ENCODE measurements at places on chromosomes 7 and 10. TPM values are rescaled to one million over a fixed set of nuclear protein-coding genes. Genes with fewer than 3 reads are reported as not detected.

TMEM213 gene
- total RNA-seq: not detected

DNA2 gene
- total RNA-seq: 9.9 TPM

SLC13A1 gene
- total RNA-seq: not detected

TMEM176B gene
- total RNA-seq: 0.44 TPM

TEX47 gene
- not detected for total RNA-seq

CUBN gene
- total RNA-seq: 0.32 TPM

ACTL6B gene
- 95.2 TPM for total RNA-seq

CHST15 gene
- 2.4 TPM for total RNA-seq

SRPK2 gene
- 131 TPM for total RNA-seq

CALHM1 gene
- not detected for total RNA-seq

SDK1 gene
- 225 TPM for total RNA-seq

UBTD1 gene
- total RNA-seq: 8.0 TPM

C10orf53 gene
- total RNA-seq: 0.25 TPM

RSPH10B gene
- not detected for total RNA-seq

ATG9B gene
- 9.4 TPM for total RNA-seq

C7orf33 gene
- total RNA-seq: not detected

WEE2 gene
- total RNA-seq: not detected

NSUN6 gene
- 20.7 TPM for total RNA-seq

DNA sequence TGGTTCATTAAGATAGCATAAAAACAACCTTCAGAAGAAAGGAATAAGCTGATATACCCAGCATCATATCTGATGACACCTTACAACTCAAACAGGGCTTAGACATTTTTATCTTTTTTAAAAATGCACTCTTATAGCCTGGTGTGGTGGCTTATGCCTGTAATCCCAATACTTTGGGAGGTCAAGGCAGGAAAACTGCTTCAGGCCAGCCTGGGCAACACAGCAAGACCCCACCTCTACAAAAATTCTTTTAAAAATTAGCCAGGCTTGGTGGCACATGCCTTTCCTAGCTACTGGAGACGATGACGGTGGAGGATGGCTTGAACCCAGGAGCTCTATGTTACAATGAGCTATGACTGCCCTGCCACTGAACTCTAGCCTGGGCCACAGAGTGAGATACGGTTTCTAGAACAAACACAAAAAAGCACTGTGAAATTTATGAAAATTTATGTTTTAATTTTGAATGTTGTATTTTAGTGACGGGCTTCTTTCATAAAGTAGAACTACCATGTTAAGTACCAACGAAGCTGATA, 12.3 kb upstream of the KMT2E start:
- H3K4me1 ChIP-seq: peaks cover 38% of the 10 kb centered on the region
- no peaks in the 10 kb centered on the region for H3K36me3 ChIP-seq
- DNase-seq: no peak

DNA sequence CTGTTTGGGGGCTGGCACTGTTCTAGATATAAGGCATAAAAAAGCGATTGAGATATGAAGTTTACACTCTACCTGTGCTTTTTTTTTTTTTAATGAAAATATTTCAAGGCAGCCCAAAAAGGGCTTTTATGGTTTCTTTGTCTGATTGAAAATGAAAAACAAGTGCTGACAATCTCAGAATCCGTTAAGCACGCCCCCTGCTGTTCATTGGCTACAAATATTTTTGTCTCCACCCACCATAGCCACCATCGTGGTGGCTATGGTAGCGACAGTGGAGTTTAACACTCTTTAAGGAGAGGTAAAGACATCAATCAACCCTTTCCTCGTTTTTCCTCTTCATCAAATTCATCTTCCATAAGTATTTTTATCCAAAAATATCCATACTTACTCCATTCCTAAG, 94.2 kb downstream of the CD36 start:
- H3K36me3 ChIP-seq: peaks cover 5% of the 10 kb centered on the region
- peak; percentile 22 for DNase-seq
- no peaks in the 10 kb centered on the region for H3K4me1 ChIP-seq

DNA sequence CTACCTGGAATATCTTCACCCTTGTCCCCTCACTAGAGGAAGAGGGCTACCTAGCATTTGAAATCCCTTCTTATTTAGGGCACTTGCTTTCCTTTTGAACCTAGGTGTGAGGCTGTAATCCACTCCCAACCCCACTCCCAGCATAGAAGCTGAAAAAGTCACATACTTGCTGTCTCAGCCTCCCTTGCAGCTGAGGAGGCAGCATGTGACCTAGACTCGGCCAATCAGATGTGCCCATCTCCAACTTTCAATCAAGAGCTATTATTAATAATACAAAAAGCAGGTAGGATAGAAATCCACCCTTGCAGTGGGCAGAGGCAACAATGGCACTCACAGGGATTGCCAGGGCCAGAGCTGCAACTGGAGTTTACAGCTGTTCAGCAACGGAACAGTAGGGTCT, 70.7 kb downstream of the DNAJC12 start:
- no peak overlapping the region for H3K27ac ChIP-seq
- H3K27me3 ChIP-seq: peaks cover 14% of the 10 kb centered on the region
- peaks cover 6% of the 10 kb centered on the region for H3K36me3 ChIP-seq
- H3K4me1 ChIP-seq: peaks cover 2% of the 10 kb centered on the region
- no peak for DNase-seq

- no peak overlapping the region for H3K4me3 ChIP-seq
- DNase-seq: no peak
- H3K36me3 ChIP-seq: no peaks in the 10 kb centered on the region
- H3K27ac ChIP-seq: no peak overlapping the region
- H3K4me1 ChIP-seq: peaks cover 37% of the 10 kb centered on the region
Measured at GRCh38 chr10:11150231-11150731, 132.6 kb downstream of the CELF2 start.

- no peak for DNase-seq
- H3K27ac ChIP-seq: no peak overlapping the region
- no peak overlapping the region for H3K4me3 ChIP-seq
- peaks cover 2% of the 10 kb centered on the region for H3K4me1 ChIP-seq
- peaks cover 17% of the 10 kb centered on the region for H3K36me3 ChIP-seq
- H3K27me3 ChIP-seq: no peaks in the 10 kb centered on the region
Measured at GRCh38 chr10:92323079-92323478, 32.1 kb downstream of the MARCHF5 start.

GRCh38 chr7:1703441-1703840, 33.4 kb downstream of the ELFN1 start:
- H3K27ac ChIP-seq: no peak overlapping the region
- H3K4me3 ChIP-seq: no peak overlapping the region
- peaks cover 7% of the 10 kb centered on the region for H3K27me3 ChIP-seq

DNA sequence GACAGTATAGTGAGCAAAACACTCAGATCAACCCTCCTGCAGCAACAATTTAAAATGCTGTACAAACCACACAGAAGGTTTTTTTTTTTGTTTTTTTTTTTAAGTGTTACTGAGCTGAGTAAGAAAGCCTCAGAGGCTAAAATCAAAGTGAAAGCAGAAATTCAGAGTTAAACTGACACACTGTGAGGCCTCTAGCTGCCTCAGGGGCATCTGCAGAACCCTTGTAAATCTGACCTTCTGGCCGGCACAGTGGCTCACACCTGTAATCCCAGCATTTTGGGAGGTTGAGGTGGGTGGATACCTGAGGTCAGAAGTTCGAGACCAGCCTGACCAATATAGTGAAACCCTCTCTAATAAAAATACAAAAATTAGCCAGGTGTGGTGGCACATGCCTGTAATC, 7.4 kb upstream of the GNA12 start:
- H3K4me3 ChIP-seq: no peak overlapping the region
- no peak for DNase-seq
- no peak overlapping the region for H3K27ac ChIP-seq
- peaks cover 4% of the 10 kb centered on the region for H3K27me3 ChIP-seq

DNA sequence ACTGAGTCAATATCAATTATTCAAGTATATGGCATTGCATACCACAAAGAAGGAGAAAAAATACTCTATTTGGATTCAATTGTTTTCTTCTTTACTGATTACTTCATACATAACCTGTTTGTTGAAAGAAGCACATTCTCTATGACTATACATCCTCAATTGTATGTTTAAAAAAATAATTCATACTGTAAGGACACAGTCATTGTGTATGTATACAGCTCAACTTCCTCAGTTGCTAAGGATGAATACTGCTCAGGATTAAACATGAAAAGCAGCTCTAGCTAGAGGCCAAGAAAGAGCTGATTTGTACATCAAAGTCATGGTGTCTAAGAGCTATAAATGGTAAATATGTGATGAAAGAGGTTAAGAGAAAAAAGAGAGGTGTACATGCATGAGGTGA, 15.8 kb upstream of the BPGM start:
- H3K4me3 ChIP-seq: no peak overlapping the region
- no peak overlapping the region for H3K27ac ChIP-seq
- no peaks in the 10 kb centered on the region for H3K36me3 ChIP-seq
- no peaks in the 10 kb centered on the region for H3K4me1 ChIP-seq

GRCh38 chr10:49404321-49404878, 8.5 kb upstream of the DRGX start:
- DNase-seq: no peak
- no peak overlapping the region for H3K4me3 ChIP-seq
- peaks cover 30% of the 10 kb centered on the region for H3K4me1 ChIP-seq
- no peak overlapping the region for H3K27ac ChIP-seq
- peaks cover 8% of the 10 kb centered on the region for H3K36me3 ChIP-seq

DNA sequence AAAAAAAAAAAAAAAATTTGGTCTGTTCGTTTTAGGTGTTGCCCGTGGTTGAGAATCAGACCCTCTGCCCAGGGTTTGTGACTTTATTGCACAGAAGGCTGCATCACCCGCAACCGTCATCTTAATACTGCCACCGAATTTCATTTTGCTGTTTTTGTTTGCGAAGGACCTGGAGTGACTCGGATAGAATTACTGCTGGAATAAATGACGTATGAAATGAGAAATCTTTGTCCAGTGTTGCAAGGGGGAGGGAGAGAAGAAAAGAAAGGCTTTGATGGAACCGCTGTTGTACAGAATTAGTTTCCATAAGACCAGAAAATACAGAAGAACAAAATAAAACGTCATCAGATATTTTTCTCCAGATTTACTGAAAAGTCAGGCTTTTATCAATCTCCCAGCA, 103.3 kb downstream of the GALNT17 start:
- no peak for DNase-seq
- no peaks in the 10 kb centered on the region for H3K36me3 ChIP-seq
- peaks cover 5% of the 10 kb centered on the region for H3K27me3 ChIP-seq
- peaks cover 18% of the 10 kb centered on the region for H3K4me1 ChIP-seq
- no peak overlapping the region for H3K27ac ChIP-seq

DNA sequence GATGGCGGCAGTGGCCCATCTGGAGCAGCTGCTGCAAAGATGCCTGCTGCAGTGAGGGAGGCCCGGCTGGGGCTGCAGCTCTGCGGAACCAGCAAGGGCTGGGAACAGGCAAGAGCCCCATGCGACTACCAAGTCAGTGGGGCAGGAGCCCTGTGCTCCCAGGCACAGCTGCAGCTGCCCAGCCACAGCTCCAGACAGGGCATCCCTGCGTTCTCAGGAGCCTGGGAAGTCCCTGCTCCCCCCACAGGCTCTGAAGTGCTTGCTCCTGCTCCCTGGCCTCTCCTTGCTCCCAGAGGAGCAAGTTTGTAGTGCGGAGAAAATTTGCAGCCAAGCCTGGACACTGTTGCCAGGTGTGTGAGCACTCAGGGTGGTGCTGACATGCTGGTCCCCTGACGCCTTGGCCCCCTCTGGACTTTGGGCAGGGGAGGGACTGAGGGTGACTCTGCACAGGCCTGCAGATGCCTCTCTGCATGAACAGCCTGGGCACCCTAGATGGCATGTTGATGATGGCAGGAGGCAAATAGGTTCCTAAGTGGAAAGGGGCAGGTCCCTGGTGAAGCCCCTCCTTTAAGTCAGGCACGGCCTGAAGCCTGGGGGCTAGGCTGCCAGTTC, 105.6 kb downstream of the LYZL1 start:
- H3K27ac ChIP-seq: no peak overlapping the region
- H3K4me3 ChIP-seq: no peak overlapping the region
- H3K36me3 ChIP-seq: no peaks in the 10 kb centered on the region
- H3K4me1 ChIP-seq: peaks cover 4% of the 10 kb centered on the region
- DNase-seq: peak; percentile 19

DNA sequence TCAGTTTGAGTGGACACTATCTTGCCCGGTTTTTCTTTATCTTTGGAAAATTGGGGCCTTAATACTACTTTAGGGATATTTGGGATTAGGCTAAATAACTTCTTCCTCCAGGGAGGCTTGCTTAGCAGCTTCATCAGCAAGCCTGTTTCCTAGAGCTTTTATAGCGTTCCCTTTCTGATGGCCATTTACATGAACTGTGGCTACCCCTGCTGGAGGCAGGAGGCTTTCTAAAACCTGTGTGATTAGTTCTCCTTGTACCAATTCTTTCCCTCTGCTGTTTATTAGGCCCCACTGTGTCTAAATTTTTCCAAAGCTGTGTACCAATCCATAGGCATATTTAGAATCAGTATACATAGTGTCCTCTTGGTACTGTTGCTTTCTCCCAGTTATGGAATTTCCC, 61.7 kb upstream of the CNTNAP2 start:
- H3K27ac ChIP-seq: no peak overlapping the region
- no peak overlapping the region for H3K4me3 ChIP-seq

DNA sequence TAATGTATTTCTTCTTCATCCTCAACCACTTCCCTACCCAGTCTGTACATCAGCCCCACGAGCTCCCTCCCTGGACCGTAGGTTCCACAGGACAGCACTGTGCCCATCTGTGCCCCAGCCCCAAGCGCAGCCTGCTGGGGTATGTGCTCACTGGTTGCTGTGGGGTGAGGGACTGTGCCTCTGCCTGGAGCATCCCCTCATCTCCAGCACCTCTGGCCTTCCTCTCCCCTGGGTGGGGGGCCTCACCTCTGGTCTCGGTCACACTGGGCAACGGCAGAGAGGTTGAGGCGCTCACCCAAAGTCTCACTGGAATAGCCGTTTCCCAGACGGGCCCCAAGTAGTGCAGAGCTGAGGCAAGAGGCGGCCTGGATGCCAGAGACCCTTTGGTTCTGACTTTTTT, 1.5 kb upstream of the PRKAR1B start:
- peaks cover 9% of the 10 kb centered on the region for H3K36me3 ChIP-seq
- no peak overlapping the region for H3K27ac ChIP-seq
- peak overlapping the region; percentile 85 for H3K4me3 ChIP-seq
- DNase-seq: no peak

GRCh38 chr7:43585562-43585961, 2.7 kb downstream of the STK17A start:
- DNase-seq: no peak
- no peaks in the 10 kb centered on the region for H3K27me3 ChIP-seq
- no peak overlapping the region for H3K27ac ChIP-seq
- peak overlapping the region; percentile 93 for H3K4me3 ChIP-seq

GRCh38 chr10:75398692-75399460, 2.7 kb downstream of the ZNF503 start:
- peaks cover 6% of the 10 kb centered on the region for H3K4me1 ChIP-seq
- peak; percentile 52 for DNase-seq
- peak overlapping the region; percentile 89 for H3K4me3 ChIP-seq
- H3K27ac ChIP-seq: no peak overlapping the region
- H3K27me3 ChIP-seq: peaks cover 33% of the 10 kb centered on the region
- no peaks in the 10 kb centered on the region for H3K36me3 ChIP-seq

DNA sequence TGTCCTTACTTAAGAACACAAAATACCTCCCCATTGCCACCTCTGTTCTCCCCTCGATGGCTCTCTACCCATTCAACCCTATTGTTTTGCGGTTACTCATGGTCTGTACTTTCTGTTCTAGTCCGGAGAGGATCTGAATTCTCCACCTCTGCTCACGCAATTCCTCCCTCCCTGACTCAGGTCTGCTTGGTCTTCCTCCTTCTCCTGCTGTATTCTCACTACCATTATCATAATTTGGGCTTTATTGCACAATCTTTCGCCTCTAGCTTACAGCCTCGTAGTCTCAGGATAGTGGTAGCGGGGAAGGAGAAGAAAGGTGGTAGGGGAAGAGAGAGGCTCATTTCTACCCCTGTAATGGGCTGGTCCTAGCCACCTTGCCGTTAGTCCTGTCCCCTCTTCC, 35.4 kb upstream of the FAM180A start:
- no peaks in the 10 kb centered on the region for H3K36me3 ChIP-seq
- no peak overlapping the region for H3K27ac ChIP-seq
- H3K4me3 ChIP-seq: no peak overlapping the region
- no peaks in the 10 kb centered on the region for H3K4me1 ChIP-seq
- no peaks in the 10 kb centered on the region for H3K27me3 ChIP-seq
- DNase-seq: no peak
